Naive thymus-derived CD4-positive, alpha-beta T cell (primary cell): ENCODE measurements at places on chromosomes 11 and 22. TPM values are rescaled to one million over a fixed set of nuclear protein-coding genes. Genes with fewer than 3 reads are reported as not detected.

DNA sequence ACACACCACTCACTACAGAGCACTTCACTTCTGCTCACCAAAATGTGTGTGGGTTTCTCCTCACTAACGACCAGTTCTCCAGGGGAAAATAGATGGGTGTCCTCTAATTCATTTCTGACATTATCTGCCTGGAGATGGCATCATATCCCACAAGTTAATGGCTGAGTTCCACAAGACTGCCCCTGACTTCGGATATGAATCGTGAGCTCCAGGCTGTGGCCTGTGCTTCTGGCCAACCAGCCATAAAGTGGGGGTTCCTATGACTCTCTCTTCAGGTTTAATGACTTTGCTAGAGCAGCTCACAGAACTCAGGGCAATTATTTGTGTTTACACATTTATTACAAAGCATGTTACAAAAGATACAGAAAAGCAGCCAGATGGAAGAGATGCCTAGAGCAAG, 113.0 kb upstream of the SYT13 start:
- no peak for DNase-seq
- no peaks in the 10 kb centered on the region for H3K36me3 ChIP-seq
- no peak overlapping the region for H3K4me3 ChIP-seq
- H3K27me3 ChIP-seq: no peaks in the 10 kb centered on the region
- H3K27ac ChIP-seq: no peak overlapping the region

SMTNL1 gene
- not detected for total RNA-seq

GRCh38 chr11:85096939-85097338, 530.2 kb downstream of the DLG2 start:
- H3K36me3 ChIP-seq: no peaks in the 10 kb centered on the region
- no peak overlapping the region for H3K4me3 ChIP-seq
- H3K27me3 ChIP-seq: no peaks in the 10 kb centered on the region

DNA sequence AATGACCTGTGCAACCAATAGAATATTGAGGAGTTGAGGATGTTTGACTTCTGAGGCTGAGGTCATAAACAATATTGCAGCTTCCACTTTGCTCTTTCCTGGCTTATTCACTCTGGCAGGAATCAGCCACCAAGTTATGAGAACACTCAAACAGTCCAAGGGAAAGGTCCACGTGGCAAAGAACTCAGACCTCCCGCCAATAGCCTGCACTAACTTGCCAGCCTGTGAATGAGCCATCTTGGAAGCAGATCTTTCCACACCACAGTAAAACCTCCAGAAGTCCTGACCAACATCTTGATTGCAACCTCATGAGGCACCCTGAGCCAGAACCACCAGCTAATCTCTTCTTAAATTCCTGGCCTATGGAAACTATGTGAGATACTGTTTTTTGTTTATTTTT, 22.7 kb upstream of the PICALM start:
- H3K27me3 ChIP-seq: no peaks in the 10 kb centered on the region
- H3K4me1 ChIP-seq: no peaks in the 10 kb centered on the region
- H3K36me3 ChIP-seq: no peaks in the 10 kb centered on the region
- no peak for DNase-seq
- H3K4me3 ChIP-seq: no peak overlapping the region
- no peak overlapping the region for H3K27ac ChIP-seq

DNA sequence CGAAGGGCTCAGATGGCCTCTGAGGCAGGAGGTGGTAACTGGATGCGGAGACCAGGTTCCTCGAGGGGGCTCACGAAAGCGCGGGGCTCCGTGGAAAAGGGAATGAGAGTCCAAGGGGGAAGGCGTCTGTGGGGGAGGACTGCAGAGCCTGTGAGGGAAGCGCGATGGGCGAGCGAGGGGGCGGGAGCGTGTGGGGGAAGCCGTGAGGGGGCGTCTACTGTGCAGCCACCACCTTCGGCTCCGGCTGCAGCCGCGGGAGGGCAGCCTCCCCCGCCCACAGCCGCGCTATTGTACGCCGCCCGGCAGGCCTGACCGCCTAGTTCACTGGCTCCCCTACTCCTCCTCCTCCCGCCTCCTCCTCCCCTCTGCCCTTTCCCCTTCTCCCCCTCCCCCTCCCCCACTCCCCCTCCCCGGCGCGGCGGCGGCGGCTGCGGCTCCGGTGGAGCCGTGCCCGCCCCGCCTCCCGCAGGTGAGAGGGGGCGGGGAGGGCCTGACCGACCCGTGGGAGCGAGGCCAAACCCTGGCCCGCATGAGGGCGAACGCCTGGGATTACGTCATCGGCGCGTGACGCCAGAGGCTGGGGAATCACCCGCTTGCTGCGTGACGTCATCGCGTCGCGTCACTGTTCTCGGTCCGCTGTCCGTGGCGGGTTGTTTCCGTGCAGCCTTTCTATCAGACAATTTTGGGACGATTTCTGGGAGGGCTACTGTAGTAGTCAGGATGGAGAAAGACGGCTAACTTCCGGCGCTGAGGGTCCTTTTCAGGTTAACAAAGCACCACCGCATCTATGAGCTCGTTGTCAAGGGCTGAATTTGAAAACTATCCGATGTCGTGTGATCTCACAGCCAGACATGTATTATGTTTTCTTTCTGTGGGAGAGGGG, at the start of gene PAK1:
TSS of gene PAK1 (minus strand) at position 294 of the 883 bp plus-strand sequence. CDS start 81,574 bp downstream, outside the sequence.
- H3K4me1 ChIP-seq: no peaks in the 10 kb centered on the region
- DNase-seq: peak; percentile 89
- H3K4me3 ChIP-seq: peak within 1 kb of the TSS; percentile 43
- no peaks in the 10 kb centered on the region for H3K27me3 ChIP-seq
- H3K27ac ChIP-seq: peak within 1 kb of the TSS; percentile 75

BTBD10 gene
- 16.3 TPM for total RNA-seq

DNA sequence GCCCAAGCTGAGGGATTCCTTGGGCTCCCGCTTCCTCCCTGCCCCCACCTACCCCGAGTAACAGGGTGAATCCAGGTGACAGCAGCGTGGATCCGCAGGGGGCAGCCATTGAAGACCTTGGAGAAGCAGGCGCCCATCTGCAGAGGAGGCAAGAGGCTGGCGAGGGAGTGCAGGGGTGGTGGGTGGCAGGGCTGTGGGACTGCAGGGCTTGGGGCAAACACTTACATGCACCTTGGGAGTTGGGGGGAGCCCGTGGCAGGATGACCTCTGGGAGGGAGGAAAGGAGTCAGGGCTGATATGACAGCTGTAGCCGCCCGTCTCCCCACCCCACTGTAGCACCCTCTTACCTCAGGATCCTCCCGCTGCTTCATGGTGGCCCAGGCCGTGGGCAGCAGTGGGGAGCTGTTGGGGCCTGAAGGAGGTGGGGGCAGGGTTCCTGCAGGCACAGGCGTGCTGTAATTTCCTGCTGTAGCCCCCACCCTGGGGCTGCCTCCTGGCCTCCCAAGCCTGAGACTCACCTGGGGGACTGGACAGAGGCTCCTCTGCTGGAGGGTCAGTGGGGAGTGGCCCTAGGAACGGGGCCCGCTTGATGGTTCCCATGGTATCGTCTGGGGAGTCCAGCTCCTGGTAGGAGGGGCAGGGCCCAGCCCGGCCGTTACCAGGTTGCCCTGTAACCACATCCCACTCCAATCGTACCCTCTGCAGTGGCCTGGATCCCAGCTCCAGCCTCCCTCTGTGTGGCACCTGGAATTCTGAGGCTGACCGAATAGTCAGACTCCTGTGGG, 6.1 kb downstream of the MAP4K2 start:
- no peaks in the 10 kb centered on the region for H3K27me3 ChIP-seq
- H3K4me1 ChIP-seq: no peaks in the 10 kb centered on the region
- no peak for DNase-seq
- H3K4me3 ChIP-seq: no peak overlapping the region
- no peak overlapping the region for H3K27ac ChIP-seq
- H3K36me3 ChIP-seq: no peaks in the 10 kb centered on the region

SLC6A5 gene
- total RNA-seq: not detected

PPME1 gene
- total RNA-seq: 38.8 and 41.7 TPM in 2 replicates

DNA sequence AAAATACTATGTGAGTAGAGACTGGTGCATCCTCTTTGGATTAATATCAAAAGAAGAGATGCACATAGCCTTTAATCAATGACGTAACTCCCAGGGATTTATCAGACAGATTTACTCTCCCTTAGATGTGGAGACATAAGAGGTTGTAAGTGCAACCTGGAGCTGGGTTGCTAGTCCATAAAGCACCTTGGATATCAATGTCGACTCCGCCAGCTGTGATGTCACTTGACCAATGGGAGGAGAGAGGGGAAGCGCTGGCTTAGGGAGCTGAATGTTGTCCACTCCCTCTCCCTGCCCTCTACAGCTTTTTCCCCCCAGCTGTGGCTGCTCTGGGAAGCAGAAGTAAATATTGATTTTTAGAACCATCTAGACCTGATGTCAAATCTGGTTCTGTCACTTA, 28.9 kb upstream of the TMEM86A start:
- no peak overlapping the region for H3K27ac ChIP-seq
- H3K4me3 ChIP-seq: no peak overlapping the region
- no peaks in the 10 kb centered on the region for H3K27me3 ChIP-seq
- H3K36me3 ChIP-seq: no peaks in the 10 kb centered on the region
- no peak for DNase-seq

DNA sequence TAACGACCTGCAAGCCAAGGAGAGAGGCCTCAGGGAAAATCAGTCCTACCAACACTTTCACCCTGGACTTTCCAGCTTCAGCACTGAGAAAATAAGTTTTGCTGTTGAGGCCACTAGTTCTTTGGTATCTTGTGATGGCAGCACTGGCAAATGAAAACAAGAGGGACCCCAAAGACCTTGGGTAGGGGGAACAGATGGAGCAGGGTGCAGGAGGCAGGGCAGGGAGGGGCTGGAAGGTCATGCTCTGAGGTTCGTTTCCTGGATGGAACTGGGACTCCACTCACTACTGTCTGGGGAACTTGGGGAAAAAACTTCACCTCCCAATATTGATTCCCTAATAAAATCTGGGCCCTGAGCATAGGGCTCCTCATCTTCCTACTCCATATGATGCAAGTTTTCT, 34.2 kb upstream of the PRAME start:
- no peak overlapping the region for H3K4me3 ChIP-seq
- H3K27me3 ChIP-seq: no peaks in the 10 kb centered on the region
- no peaks in the 10 kb centered on the region for H3K4me1 ChIP-seq
- no peak overlapping the region for H3K27ac ChIP-seq
- H3K36me3 ChIP-seq: no peaks in the 10 kb centered on the region

DNA sequence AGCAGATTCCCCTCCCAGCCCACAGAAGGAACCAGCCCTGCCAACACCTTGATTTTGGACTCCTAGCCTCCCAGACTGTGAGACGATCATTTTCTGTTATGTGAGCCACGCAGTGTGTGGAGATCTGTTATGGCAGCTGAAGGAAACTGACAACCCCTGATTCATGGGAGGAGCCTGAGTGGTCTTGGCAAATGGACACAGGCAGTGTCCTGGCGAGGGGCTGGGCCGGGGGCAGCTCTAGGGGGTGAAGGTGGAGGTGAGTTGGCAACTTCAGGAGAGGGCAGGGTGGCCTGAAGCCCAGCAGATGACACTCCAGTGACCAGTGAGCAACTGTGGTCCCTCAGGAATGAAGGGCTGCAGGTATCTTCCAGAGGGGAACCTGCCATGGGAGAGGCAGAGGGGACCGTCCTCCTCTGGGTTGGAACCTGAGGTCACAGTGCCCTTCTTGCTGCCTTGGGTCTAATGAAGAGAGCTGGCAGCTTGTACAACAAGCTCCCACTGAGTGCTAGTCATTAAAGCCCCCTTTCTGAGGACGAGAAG, 82.7 kb downstream of the CSNK2A3 start:
- no peaks in the 10 kb centered on the region for H3K36me3 ChIP-seq
- H3K4me3 ChIP-seq: no peak overlapping the region
- no peaks in the 10 kb centered on the region for H3K4me1 ChIP-seq
- no peaks in the 10 kb centered on the region for H3K27me3 ChIP-seq

DNA sequence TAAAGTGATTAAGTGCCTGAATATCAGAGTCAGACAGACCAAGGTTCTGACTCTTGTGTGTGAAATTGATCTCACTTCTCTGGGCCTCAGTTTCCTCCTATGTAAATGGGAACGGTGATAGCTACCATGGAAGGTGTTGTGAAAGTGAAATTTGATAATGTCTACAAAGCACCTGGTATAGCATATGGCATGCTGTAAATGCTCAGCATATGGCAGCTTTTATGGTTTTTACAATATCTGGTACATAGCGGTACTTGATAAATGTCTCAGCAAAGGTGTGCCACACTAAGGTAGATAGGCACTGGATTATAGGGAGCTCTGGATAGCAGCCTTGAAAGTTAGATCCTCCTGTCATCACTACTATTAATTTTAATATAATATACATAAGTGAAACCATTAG, 19.9 kb downstream of the POU2AF2 start:
- no peak for DNase-seq
- no peaks in the 10 kb centered on the region for H3K27me3 ChIP-seq
- no peaks in the 10 kb centered on the region for H3K36me3 ChIP-seq
- no peaks in the 10 kb centered on the region for H3K4me1 ChIP-seq
- no peak overlapping the region for H3K4me3 ChIP-seq
- H3K27ac ChIP-seq: no peak overlapping the region
